ENCODE measurements at places on chromosomes 4 and X.

DNA sequence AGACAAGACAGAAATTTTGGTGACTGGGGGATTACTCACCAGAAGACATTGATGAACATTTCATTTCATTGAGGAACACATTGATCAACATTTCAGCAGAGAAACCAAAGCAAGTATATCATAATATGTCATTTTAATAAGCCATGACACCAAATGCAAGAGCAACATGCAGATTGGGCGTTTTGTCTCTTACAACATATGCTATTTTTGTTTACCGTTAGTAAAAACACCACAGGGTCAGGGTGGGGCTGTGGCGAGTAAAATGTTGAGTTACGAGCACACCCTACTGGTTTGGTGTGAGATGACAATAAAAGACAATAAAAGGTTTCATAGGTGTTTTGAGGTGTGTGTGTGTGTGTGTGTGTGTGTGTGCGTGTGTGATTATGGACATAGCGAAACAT lies 294.5 kb downstream of the PDGFC start:
- no peak for DNase-seq

GRCh38 chrX:68931345-68931744 lies 102.5 kb downstream of the EFNB1 start:
- DNase-seq = no peak

- no peak for DNase-seq
These were observed 320.6 kb upstream of the PPARGC1A start for GRCh38 chr4:24210332-24210902.

DNA sequence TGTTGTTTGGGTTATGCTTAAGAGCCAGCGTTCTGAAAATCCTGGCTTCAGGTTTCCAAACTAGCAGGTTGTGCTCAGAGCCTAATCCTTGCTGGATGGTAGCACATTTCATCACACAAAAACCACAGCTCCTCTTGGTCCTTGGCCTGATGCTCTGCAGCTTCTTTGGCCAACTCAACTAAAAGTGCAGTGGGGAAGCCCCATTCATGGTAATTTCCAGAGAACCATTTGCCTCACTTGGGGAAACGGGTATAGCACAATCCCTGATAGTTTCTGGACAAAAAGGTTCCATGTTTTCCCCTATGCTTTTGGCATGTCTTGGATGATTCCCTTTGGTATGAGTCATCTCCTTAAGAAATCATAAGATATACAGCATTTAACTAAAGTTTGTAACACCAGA lies 78.7 kb downstream of the SYNPO2 start:
- no peak for DNase-seq

DNA sequence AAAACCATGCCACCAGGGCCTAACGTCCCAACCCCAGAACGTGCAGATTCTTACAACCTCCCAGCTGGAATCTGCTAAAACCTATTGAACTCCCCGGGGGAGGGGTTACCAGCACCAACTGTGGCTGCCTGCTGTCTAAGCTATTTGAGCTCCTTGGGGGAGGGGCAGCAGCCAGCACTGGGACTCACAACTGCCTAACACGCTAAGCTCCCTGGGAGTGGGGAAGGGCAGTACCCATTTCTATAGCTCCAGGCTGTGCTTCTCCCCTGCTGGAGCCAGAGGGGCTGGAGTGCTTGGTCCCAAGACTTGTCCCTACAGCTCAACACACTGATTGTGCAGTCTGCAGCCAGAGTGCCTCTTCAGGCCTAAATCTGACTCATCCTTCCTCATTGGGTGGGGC lies 459.8 kb upstream of the FGF16 start:
- no peak for DNase-seq

GRCh38 chrX:45196701-45197100 lies 4.0 kb downstream of the DIPK2B start:
- no peak for DNase-seq

- no peak for DNase-seq
These were observed 505.4 kb upstream of the AGA start for GRCh38 chr4:177947607-177948006.

- no peak for DNase-seq
These were observed 379 bp downstream of the PDGFC start for GRCh38 chr4:156971165-156971675.

DNA sequence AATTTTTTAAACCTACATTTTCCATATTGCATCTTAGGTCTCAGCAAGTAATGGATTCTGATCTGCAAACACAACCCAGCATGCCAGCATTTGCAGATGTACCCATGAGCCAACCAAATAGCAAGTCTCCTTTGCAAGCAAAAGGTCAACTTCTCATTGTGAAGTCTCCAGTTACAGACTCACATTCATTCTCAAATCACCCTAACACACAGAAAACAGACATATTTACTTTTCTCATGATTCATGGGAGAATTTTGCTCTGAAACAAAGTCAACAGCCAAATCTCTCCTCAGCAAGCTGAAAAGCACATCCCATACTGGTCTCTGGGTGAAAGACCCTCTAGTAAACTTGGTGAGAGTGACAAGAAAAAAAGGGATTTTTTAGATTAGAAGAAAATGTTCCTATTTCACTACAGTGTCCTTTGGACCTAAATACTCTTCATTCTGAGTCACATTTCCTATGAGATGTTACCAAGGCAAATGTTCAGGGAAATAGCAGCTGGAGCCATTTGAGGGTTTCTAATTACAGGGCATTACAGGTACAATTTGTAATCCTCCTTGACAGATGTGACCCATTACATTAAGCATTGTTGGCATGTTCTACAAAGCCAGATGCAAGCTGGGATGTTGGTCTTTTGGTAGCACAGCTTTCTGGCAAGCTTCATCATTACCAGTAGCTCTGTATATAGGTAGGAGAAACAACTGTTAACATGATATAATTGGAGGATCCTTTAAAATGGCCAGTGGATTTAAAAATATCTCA lies 383.3 kb downstream of the SMARCA1 start:
- DNase-seq = no peak

DNA sequence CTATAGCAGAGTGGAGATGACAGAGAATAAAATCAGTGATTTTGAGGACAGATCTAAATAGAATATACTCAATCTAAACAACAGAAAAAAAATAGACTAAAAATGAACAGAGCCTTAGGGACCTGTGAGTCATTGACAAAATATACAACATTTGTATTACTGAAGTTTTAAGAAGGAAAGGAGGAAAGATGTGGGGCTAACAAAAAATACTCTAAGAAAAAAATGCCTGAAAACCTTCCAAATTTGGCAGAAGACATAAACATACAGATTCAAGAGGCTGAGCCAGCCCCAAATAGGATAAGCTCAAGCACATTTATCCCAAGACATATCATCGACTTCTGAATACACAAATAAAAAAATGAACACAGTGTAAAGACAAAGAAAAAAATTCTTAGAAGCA lies 123.6 kb upstream of the INTU start:
- DNase-seq = no peak

- DNase-seq = no peak
These were observed 40.5 kb upstream of the RASGEF1B start for GRCh38 chr4:81512001-81512756.

GRCh38 chrX:115018040-115018647 lies 728 bp upstream of the IL13RA2 start:
- DNase-seq = no peak

- no peak for DNase-seq
These were observed 393.8 kb downstream of the INPP4B start for GRCh38 chr4:142452161-142452855.

DNA sequence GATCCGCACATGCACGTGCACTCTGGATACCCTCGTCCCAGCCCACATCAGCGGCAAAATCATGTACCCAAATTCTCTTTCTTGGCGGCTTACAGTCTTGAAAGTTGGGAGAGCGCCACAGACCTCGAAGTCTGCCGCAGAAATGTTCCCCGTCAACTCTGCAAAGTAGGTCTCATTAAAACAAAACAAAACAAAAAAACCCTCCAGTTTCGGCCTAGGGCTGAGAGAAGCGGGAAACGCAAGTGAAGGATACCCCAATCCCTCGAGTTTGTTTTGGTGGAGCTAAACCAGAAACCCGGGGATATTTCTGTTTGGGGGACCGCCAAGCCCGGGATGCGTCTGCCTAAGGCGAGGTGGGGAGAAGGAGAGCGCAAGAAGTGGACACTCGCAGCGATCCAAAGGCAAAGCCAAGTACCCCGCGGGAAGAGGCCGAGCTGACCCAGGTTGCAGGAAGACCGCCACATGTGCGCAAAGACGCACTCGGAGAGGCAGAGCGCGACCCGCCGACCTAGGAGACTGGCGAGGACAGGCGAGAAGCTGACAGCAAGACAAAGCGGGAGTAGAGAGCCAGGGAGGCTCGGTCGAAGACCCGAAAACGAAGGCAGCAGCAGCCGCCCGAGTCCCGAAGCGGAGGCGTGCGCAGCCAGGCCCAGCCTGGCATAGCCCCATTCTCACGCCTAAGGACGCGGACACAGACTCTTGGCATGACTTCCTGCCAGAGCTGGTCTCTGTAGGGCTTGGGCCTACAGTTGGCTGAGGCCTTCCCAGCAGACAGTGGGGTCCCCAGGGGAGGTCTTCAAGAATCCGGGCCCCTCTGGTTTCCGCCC lies 49.6 kb upstream of the BCOR start:
- DNase-seq = no peak

DNA sequence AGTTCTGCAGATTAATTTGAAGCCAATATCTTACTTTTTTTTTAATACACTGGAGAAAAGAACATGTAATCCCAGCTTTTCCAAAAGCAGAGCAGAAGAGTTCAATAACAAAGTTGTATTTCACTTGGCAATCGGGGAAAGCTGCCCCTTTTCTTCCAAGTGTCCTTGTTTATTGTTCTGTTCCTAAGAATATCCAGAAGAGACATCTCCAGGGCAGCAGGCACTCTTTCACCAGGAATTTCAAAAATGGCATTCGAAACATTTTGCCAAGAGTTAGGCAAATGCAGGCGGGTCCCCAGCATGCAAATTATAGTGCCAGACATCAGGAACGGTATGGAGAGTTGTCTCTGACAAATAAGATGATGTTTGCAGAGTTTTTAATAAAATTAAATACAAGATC lies 494.5 kb downstream of the BCOR start:
- no peak for DNase-seq

GRCh38 chr4:3016961-3017360 lies 53.6 kb downstream of the GRK4 start:
- no peak for DNase-seq

- no peak for DNase-seq
These were observed 382.6 kb upstream of the NOCT start for GRCh38 chr4:138632856-138633579.

DNA sequence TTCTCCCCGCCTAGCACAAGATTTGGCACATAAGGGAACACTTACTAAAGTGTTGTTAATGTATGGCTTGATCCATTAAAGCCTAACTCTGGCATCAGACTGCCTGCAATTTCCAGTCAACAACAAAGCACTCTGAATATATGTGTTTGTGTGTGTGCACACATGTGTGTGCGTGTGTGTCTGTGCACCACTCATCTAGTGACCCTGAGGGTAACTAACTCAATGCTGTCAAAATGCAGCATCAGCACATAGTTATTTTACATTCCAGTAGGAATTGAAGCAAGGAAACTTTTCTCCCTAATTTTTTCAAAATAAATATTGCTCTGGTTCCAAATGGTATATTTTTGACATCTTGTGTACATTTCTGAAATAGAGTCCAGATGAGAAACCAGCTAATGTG lies 94.4 kb downstream of the SHROOM4 start:
- DNase-seq = no peak

DNA sequence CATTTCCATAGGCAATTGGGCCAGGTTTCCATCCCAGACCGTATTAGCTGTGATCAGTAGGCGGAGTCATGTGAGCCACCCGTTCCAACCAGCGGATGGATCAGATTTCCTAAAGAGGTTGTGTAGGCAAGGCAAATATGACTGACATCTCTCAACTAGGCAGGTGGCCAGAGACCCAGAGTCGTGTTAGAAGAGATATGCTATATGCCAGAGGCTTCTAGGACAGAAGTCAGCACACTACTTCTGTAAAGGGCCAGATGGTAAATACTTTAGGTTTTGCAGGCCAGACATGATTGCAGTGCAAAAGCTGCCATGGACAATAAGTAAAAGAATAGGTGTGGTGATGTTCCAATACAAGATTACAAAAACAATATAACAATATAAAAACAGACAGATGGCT lies 788.4 kb downstream of the RPA4 start:
- DNase-seq = no peak

GRCh38 chr4:101160792-101161592 lies 186.3 kb downstream of the PPP3CA start:
- DNase-seq = no peak

DNA sequence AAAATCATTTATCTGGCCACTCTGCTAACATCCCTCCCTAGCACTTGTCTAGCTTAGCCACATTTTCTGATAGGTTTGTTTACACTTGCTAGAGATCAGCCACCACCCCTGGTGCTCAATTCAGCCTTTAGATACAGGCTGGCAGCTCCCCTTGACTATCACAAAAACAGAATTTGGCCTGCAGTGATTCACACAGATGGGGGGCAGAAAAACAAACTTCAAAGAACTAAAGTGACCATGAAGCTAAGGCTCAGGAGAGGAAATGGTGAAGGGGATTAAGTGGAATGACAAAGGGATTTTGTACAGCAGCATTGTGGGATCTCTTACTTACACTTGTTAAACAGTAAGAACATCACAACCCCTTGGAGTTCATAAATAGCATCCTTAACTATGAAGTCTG lies 1718.0 kb upstream of the PCDH7 start:
- DNase-seq = no peak

DNA sequence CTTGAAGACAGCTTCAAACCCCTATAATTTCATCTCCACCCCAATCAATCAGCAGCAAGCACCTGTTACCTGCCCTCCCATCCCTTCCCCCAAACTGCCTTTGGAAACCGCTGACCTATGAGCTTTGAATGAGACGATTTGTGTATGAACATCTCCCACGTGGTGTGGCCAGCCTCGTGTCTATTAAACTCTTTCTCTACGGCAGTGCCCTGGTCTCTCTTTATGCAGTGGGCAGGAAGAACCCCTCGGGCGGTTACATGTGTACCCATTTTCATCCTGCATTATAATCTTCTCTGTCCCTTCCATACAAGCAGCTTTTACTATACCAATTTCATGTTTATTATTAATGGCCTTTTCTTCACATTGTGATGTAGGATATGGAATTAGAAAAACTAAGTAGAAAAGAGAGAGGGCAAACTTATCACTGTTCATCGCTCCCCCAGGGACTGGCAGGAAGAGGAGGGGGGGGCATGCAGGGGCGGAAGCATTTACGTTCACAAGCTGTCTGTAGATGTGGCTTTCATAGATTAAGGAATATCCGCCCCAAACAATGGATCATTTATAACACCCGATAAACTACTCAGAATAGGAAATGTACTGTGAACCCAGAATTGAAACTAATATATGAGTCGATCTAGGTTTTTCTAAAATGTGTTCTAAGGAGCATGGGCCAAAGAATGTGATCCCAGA lies 95.5 kb upstream of the ZNF518B start:
- DNase-seq = no peak
